ENCODE measurements at places on chromosomes 7 and 10.

GRCh38 chr7:82964150-82964882, 198.4 kb downstream of the PCLO start:
- no peak overlapping the region for H3K4me3 ChIP-seq
- no peak for DNase-seq
- no peaks in the 10 kb centered on the region for H3K4me1 ChIP-seq
- H3K27ac ChIP-seq, result no peak overlapping the region
- no peaks in the 10 kb centered on the region for H3K36me3 ChIP-seq
- H3K27me3 ChIP-seq, result no peaks in the 10 kb centered on the region

- H3K4me3 ChIP-seq, result peak overlapping the region; percentile 19
- no peaks in the 10 kb centered on the region for H3K27me3 ChIP-seq
- peaks cover 81% of the 10 kb centered on the region for H3K4me1 ChIP-seq
- H3K36me3 ChIP-seq, result no peaks in the 10 kb centered on the region
- no peak for DNase-seq
- peak overlapping the region; percentile 98 for H3K27ac ChIP-seq
Measured at GRCh38 chr7:101121991-101122932, 4.6 kb upstream of the SERPINE1 start.

DNA sequence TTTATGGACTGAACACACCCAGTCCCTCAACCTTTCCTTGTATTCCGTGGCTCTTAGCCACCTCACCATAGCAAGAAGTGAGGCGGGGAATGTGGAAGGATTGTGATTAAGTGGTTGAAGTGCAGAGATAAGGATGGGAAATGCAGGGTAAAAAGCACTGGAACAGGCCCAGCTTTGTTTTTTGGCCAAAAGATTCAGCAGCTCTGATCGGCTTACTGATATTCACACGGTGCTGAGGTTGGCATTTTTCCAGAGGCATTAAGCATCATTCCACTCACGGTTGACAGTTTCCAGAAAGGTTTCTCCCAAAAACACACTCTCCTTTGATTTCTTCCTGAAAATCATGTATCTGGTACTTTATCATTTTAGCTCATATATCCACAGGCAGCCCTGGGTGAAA, 544.2 kb downstream of the CNTNAP2 start:
- H3K4me1 ChIP-seq, result no peaks in the 10 kb centered on the region
- H3K27ac ChIP-seq, result no peak overlapping the region
- no peak overlapping the region for H3K4me3 ChIP-seq
- H3K27me3 ChIP-seq, result no peaks in the 10 kb centered on the region

DNA sequence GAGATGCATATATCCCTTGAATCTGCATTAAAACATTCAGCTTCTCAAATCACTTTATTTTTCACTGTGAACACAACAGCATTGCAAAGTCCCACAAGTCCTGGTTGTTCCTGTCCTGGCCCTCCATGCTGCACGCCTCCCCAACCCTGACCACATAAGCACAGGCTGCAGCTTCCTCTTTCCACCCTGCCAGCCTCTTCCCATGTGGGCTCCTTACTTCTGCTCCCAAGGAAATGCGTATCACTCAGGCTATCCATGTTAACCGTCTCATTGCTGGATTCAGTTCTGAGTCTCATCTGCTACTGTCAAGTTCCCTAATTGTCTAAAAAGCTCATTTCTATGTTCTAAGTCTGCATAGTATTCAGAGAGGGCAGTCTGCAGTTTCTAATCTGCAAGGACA, 89.7 kb upstream of the ZPBP start:
- no peak overlapping the region for H3K27ac ChIP-seq
- no peaks in the 10 kb centered on the region for H3K4me1 ChIP-seq

- H3K4me1 ChIP-seq, result peaks cover 26% of the 10 kb centered on the region
- DNase-seq, result no peak
- peak overlapping the region; percentile 96 for H3K27ac ChIP-seq
- peaks cover 21% of the 10 kb centered on the region for H3K36me3 ChIP-seq
- peak overlapping the region; percentile 88 for H3K4me3 ChIP-seq
Measured at GRCh38 chr10:17229016-17229716, 1.1 kb downstream of the VIM start.

DNA sequence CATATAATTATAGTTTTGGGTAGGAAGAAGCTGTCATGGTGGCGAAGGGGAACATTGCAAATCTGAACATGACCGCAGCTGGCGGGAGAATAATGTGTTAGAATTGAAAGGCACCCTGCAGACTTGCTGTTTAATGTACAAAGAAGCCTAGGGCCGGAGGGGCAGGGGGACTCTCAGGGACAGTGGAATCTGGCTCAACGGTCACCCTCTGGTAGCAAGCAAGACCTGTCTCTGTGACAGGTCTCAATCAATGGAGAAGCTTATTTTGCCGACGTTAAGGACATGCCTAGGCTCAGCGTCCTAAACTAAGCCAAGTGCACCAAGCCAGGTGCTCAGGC, 177.3 kb downstream of the NSUN6 start:
- DNase-seq, result no peak
- H3K27me3 ChIP-seq, result no peaks in the 10 kb centered on the region
- no peak overlapping the region for H3K4me3 ChIP-seq
- no peaks in the 10 kb centered on the region for H3K36me3 ChIP-seq

DNA sequence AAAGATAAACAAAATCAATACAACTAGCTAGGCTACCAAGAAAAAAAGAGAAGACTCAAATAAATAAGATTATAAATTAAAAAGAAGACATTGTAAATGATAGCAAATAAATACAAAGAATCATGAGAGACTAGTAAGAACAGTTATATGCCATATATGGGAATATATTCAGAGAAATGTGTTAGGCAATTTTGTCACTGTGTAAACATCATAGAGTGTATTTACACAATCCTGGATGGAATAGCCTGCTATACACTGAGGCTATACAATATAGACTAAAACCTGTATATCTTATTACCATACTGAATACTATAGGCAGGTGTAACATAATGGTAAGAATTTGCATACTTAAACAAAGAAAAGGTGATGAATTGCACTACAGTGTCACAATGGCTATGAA, 717.4 kb downstream of the PARD3 start:
- H3K4me3 ChIP-seq, result no peak overlapping the region
- no peak for DNase-seq
- no peaks in the 10 kb centered on the region for H3K27me3 ChIP-seq
- H3K36me3 ChIP-seq, result no peaks in the 10 kb centered on the region
- no peak overlapping the region for H3K27ac ChIP-seq

GRCh38 chr7:24778543-24779282, 21.4 kb upstream of the GSDME start:
- no peak for DNase-seq
- no peaks in the 10 kb centered on the region for H3K4me1 ChIP-seq
- H3K27ac ChIP-seq, result no peak overlapping the region
- no peaks in the 10 kb centered on the region for H3K36me3 ChIP-seq
- no peaks in the 10 kb centered on the region for H3K27me3 ChIP-seq

DNA sequence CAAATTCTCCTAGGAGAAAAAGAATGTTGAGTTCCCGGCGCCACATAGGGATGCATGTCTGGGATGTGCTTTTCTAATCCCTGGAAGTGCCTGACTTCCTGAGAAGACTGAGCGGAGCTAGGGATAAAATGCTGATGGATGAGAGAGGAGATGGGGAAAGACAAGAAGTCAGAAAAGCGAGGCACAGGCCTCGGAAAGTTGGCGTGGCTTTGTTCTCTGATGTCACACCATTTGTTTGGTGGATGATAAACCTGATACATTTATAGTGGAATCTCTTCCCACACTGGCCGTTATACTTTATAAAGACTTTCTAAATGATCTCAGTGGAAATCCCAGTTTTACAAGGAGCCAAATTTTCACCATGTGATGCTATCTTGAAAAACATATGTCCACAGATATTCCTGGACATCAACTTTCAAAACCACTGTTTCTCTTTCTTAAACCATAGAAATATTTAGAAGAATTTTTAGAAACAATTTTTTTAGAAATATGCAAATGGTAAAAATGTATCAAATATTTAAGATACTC, 188.8 kb upstream of the SVIL start:
- H3K27ac ChIP-seq, result no peak overlapping the region

- DNase-seq, result no peak
- no peak overlapping the region for H3K4me3 ChIP-seq
- H3K27me3 ChIP-seq, result no peaks in the 10 kb centered on the region
- no peaks in the 10 kb centered on the region for H3K4me1 ChIP-seq
Measured at GRCh38 chr10:24254180-24254579, 45.2 kb downstream of the KIAA1217 start.

GRCh38 chr10:86001521-86001920, 365.1 kb downstream of the GRID1 start:
- no peak overlapping the region for H3K27ac ChIP-seq
- DNase-seq, result no peak
- H3K4me3 ChIP-seq, result no peak overlapping the region
- no peaks in the 10 kb centered on the region for H3K36me3 ChIP-seq

- no peaks in the 10 kb centered on the region for H3K4me1 ChIP-seq
- no peak overlapping the region for H3K4me3 ChIP-seq
- DNase-seq, result no peak
- H3K27me3 ChIP-seq, result no peaks in the 10 kb centered on the region
Measured at GRCh38 chr10:115659616-115660015, 566.5 kb downstream of the ATRNL1 start.

- DNase-seq, result no peak
- H3K4me1 ChIP-seq, result no peaks in the 10 kb centered on the region
- peaks cover 10% of the 10 kb centered on the region for H3K36me3 ChIP-seq
Measured at GRCh38 chr7:99525713-99526440, 21.4 kb downstream of the ZKSCAN5 start.

DNA sequence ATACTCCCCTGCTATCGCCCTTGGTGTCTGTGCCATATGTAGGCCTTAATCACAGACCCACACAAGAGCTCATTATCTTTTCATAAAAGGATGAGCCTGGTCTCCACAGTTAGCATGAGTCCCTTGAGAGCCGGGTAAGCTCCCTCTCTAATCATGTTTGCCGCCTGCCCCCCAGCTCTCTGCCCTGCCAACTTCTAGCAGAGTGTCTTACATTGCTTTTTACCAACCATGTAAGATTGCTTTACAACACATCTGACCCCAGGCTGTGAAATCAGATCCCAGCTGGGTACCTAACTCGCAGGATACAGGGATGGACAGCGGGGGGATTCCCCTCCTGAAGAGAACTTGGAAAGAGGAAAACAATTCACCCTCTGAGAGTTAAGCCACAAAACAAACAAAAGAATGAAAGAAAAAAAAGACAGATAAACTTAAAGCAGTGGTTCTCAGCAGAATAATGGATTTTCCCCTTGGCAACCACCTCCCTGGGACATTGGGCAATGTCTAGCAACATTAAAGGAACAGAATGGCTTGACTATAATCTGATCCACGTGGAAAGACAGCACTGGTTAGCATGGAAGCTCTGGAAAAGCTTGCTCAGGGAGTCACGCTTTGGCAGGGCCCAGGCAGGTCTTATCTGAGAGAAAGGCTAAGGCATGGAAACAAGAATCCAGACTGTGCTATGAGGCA, 39.4 kb upstream of the ATOH7 start:
- no peak overlapping the region for H3K27ac ChIP-seq
- no peak for DNase-seq
- H3K4me1 ChIP-seq, result no peaks in the 10 kb centered on the region
- no peak overlapping the region for H3K4me3 ChIP-seq
- no peaks in the 10 kb centered on the region for H3K36me3 ChIP-seq
- no peaks in the 10 kb centered on the region for H3K27me3 ChIP-seq

All from Panc1 (cell line).